ENCODE measurements at places on chromosomes 1 and 21.

- DNase-seq = no peak
Observed at GRCh38 chr21:18812308-18812707, 408.7 kb upstream of the TMPRSS15 start.

GRCh38 chr1:226403201-226404034 lies 4.5 kb downstream of the PARP1 start:
- peak; percentile 71 for DNase-seq

DNA sequence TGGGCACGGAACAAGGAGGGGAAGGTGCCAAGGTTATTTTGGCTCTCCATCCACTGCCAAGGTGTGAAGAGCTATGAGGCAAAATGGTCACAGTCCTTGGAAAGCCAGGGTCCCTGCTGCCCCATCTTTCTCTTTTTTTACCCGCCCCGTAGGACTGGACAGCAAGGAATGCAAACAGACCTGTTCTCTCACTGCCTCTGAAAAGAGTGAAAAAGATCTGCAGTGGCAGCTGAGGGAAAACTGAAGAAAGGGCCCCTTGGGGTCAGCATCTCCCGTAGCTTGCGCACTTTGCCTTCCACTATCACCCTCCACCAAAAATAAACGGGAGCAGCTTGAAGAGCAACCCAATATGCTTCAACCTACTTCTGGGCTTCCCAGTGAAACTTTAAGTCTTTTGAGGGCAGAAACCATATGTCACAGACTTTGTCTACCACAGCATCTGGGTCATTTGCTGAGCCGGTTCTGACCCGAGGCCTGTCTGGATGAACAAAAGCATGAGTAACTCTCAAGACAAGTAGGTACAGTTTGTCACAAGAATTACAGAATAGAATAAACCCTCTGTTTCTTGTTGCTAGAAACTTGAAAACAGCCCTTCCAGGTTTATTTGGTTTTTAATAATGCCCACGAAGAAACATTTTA lies 9.4 kb upstream of the KIF14 start:
- DNase-seq = no peak

DNA sequence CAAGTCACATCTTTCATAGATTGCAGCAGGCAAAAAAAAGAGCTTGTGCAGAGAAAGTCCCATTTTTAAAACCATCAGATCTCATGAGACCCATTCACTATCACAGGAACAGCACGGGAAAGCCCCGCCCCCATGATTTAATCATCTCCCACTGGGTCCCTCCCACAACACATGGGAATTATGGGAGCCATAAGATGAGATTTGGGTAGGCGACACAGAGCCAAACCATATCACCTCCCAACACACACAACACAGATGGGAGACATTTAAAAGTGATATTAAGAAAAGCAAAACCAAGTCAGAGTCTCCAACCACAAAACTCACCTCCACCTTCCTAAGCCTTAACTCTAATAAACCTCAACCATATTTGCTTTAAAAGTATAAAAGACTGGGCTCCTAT lies 61.5 kb upstream of the TIAM1 start:
- DNase-seq = no peak

- DNase-seq = no peak
Observed at GRCh38 chr1:30810416-30811080, 53.0 kb upstream of the LAPTM5 start.

- DNase-seq = no peak
Observed at GRCh38 chr1:56036479-56036878, 542.9 kb downstream of the PLPP3 start.

DNA sequence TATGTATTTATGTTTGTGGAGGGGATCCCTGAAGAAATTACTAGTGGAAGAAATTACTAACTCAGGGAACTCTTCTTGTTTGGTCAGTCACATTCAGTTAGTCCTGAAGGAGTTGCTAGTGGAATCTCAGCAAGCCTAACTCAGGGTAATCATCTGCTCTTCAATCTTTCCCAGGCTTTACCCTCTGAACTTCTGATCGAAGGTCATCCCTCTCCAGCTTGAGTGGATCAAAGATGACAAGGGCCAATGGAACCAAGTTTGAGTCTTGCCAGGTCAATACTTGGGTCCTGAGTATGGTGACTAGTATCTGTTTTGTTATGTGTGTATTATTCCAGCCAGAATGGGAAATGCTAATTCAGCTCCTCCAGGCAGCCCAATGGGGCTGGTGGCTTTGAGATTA lies 49.3 kb downstream of the CFH start:
- no peak for DNase-seq

- DNase-seq = no peak
Observed at GRCh38 chr1:184395370-184395769, 8.5 kb downstream of the C1orf21 start.

GRCh38 chr1:93715529-93716126 lies 34.0 kb upstream of the BCAR3 start:
- DNase-seq = no peak

GRCh38 chr1:68361346-68361910 lies 88.3 kb downstream of the RPE65 start:
- no peak for DNase-seq

DNA sequence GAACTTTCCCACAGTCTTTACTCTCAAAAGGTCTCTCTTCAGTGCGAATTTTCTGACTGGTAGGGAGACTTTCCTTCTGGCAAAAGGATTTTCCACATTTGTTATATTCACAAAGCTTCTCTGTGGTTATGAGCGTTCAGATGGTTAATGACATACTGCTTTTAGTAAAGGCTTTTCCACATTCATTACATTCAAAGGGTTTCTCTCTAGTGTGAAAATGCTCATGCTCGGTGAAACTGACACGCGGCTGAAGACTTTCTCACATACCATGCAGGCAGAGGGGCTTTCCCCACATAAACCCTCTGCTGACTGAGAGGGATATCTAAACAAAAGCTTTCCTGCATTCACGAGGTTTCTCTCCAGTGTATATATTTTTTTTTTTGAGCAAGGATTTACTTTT lies 9.9 kb upstream of the KLF18 start:
- DNase-seq = no peak

- DNase-seq = peak; percentile 20
Observed at GRCh38 chr1:233885196-233885920, 19.1 kb upstream of the SLC35F3 start.

Measured in A549 (cell line).